CD4-positive, alpha-beta T cell treated with Interleukin-10 for 1 hour (primary cell): ENCODE measurements at places on chromosomes 7 and 10.

- DNase-seq = no peak
These were observed 11.2 kb upstream of the FRMPD2 start for GRCh38 chr10:48285710-48286109.

DNA sequence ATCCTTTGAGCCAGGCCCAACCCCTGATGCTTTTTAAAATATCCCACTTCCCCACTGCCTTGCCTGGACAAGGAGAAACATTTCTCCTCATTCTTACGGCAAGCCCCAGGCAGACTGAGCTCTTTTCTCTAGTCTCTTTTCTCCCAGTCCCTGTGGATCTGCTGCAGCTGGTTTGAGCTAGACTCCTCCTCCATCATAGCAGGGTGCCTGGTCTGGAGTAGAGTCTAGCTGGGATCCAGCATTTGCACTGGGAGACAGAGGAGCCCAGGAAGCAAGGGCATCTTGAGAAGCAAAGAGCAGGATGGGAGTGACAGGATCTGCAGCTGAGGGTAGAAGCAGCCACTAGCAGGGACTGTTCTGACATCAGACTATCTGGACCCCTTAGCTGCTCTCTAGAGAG lies 562.3 kb upstream of the COBL start:
- DNase-seq = no peak

DNA sequence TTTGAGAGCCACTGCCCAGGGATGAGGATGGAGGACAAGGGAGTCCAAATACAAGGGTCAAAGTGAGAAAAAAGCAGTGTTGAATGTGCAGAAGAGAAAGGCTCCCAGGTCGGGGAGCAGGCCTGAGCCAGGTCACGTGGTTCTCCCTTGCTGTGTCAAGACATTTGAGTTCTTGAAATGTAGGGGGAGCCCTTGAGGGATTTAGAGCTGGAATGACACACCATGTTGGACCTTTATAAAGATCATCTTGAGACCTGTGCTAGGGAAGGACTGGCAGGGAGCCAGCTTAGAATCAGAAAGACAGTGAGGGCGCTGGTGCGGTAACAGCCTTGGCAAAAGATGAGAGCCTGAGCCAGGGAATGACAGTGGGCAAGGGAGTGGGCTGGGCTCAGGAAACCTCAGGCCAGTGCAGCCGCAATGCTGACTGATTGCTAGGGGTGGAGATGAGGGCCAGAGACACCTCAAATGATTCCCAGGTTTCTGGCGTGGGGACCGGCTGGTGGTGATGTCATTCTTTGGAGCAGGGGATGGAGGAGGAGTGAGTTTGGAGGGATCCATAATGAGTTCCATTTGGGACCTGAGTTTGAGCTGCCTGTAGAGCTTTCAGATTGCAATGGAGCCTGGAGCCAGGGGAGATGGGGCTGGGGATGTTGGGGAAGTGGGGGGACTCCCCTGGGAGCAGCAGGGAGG lies 120.1 kb downstream of the PTPN20 start:
- no peak for DNase-seq

DNA sequence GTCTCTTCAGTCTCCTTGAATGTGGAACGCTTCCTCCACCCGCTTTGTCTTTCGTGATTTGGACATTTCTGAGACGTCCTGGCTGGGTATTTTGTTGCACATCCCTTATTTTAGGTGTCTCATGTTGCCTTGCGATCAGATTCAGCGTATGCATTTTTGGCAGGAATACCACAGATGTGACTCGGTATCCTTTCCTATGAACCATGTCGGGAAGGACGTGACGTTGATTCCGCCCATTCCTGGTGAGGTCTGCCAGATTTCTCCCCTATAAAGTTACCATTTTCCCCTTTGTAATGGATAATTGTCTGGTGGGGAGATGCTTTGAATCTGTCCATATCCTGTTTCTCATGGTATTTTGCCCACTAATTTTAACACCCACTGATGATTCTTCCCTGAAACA lies 49.6 kb downstream of the RBM17 start:
- DNase-seq = no peak

DNA sequence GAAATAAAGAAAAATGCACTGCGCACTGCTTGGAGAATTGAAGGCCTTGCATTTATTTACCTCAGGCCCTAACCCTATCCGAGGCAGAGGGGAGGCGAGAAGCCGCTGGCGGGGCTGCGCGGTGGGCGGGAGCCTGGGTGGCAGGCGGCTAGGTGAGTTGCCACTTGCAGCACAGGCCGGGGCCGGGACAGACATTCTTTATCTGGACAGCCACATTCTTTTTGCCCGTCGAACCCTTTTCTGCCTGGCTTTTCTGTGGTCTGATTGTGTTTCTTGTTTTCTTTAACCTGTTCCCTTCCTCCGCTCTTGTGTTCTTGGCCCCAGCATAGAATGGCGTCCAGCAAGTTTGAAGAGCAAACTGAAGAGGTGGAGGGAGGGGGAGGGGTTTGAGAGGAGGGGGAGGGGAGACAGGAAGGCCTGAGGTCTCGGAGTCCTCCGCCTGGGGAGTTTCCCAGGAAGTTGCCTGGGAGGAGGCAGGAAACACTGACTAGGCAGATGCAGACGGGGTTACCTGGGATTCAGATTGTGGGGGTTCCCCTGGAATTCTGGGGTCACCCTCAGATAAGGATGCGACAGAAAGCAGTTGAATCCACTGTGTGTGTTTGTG lies 5.1 kb downstream of the SHH start:
- DNase-seq = no peak

GRCh38 chr10:112728997-112729396 lies 221.1 kb upstream of the TCF7L2 start:
- DNase-seq = no peak
